ENCODE measurements at places on chromosomes 13 and 19.

DNA sequence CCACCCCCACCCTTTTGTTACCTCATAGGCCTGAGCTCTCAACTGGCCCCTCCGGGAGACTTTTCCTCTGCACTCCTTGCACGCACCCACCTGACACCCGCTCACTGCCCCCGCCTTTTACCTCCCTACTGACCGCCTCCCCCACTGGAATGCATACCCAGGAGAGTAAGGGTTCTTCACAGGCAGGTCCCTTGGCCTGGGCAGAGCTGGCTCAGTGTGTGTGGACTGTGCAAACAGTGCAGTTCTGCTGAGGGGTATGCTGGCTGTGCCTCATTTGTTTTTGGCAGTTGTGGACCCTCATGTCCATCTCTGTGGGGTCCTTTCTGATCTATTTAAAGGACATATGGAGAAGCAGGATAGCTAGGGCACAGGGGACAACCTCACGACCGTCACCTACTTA lies 5.0 kb downstream of the ZSCAN18 start:
- no peak for DNase-seq

- no peak for DNase-seq
These were observed 1308.9 kb downstream of the OLFM4 start for GRCh38 chr13:54337540-54337939.

DNA sequence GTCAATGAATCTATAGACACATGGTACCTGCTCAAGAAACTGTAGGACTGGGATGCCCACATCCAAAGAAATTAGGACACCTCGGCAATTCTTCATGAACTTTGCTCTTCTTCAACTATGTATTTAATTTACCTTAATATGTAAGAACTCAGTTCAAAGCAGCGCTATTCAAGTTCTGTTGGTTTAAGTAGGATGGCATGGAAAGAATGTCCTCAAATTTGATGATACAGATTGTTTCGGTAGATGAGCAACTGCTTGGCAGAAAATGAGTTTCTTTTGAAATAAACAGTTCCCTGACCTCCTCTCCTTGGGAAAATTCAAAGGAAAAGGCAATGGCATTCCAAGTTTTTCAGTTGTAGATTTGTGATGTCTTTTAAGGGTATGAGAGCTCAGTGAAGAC lies 36.7 kb downstream of the FGF9 start:
- DNase-seq = no peak

- DNase-seq = no peak
These were observed 26.1 kb upstream of the CYP2A7 start for GRCh38 chr19:40907968-40908735.

- peak; percentile 2 for DNase-seq
These were observed 75.6 kb upstream of the KL start for GRCh38 chr13:32940601-32941000.

- no peak for DNase-seq
These were observed 83.9 kb upstream of the OLFM4 start for GRCh38 chr13:52944697-52945096.

DNA sequence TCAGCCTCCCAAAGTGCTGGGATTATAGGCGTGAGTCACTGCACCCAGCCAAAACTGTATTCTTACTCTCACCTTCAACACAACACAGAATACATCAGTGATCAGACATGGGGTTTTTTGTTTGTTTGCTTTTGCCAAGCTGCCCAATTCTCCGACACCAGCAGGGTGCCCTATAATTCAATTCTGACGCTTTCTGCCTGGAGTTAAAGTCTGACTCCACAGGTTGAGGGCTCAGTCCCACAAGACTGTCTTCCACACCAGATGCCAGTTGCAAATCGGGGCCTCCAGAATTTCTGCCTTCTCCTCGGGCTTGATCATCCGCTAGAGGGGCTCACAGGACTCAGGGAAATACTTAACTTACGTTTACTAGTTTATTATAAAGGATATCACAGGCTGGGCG lies 22.1 kb downstream of the FBN3 start:
- DNase-seq = no peak

GRCh38 chr13:112068540-112069060 lies 1.7 kb downstream of the SOX1 start:
- DNase-seq = no peak

DNA sequence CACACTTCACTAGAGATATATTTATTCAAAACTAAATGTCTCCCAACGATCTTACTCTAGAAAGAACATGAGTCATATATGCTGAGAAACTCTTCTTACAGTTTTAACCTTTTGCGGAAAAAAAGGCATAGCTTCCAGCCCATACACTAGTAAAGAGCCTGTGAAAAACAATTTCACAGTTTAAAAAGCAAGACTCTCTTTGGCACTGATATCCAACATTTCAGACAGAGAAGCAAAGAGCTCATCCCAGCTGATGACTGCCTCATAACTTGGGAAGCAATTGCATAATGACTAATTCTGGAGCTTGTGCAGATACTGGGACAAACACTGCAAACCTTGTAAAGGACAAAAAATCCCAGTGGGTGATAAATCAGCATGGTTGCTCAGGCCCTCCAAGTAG lies 88.0 kb downstream of the ENOX1 start:
- DNase-seq = no peak

- no peak for DNase-seq
These were observed 120.2 kb downstream of the DNAJC15 start for GRCh38 chr13:43143591-43143990.

GRCh38 chr13:74040200-74040599 lies 94.0 kb downstream of the KLF12 start:
- DNase-seq = no peak

GRCh38 chr13:89925107-89925506 lies 1422.4 kb upstream of the MIR17HG start:
- DNase-seq = no peak

DNA sequence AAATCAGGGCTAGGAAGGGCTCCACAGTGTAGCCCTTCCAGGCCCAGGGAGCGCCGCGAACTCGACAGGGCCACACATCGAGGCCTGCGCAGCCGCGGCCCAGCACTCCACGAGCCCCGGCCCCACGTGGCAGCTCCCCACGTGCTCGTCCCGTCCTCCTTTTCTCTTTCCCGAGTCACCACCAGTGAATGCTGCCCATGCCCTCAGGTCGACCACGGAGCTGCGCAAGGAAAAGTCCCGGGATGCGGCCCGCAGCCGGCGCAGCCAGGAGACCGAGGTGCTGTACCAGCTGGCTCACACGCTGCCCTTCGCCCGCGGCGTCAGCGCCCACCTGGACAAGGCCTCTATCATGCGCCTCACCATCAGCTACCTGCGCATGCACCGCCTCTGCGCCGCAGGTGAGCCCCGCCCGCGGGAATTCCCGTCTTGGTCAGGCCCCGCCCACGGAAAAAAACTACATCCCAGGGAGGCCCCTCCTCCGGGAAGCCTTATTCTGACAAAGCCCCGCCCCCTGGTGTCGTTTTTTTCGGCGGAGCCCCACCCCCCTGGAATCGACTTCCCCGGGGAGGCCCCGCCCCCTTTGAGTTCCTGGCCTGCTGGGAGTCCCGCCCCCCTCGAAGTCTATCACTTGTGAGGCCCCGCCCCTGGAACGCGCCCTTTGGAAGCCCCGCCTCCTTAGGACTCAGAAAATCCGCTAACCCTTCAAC lies 7.0 kb downstream of the HIF3A start:
- peak; percentile 92 for DNase-seq

GRCh38 chr13:20633802-20634201 lies 66.8 kb downstream of the IFT88 start:
- no peak for DNase-seq

- no peak for DNase-seq
These were observed 540.8 kb downstream of the OLFM4 start for GRCh38 chr13:53569453-53569852.

DNA sequence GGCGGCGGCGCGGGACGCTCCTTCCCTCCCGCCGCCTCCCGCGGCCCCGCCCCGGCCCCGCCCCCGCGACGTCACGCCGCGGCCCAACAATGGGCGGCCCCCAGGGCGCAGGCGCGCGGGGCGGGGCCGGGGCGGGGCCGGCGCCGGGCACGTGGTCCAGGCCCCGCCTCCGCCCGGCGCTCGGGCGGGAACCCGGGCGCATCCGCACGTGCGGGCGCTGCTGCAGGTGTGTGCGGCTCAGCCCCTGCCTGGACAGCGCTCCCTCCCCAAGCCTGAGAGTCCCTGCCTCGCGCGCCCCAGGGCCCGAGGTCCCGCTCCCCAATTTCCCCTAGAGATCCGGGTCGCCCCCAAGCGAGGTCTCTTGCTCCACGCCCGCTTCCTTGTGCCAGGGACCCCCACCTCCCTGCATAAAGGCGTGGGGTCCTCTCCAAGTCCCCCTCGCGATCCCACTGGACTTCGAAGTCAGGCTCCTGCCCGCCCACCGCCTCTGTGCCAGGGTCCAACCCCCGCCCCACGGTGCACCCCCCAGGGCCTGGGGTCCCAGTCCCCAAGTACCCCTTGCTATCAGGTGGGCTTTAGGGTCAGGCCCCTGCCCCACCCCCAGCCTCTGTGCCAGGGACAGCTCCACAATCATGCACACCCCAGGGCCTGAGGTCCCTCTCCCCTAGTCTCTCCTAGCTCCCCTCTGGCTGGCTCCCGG lies at the start of gene MEX3D:
Gene MEX3D, minus strand, starts transcription at position 6 of the 700 bp plus-strand sequence. CDS start 267 bp downstream, outside the sequence.
- DNase-seq = peak; percentile 42
